OCI-LY7 (cell line): ENCODE measurements at places on chromosomes 13 and 19.

DNA sequence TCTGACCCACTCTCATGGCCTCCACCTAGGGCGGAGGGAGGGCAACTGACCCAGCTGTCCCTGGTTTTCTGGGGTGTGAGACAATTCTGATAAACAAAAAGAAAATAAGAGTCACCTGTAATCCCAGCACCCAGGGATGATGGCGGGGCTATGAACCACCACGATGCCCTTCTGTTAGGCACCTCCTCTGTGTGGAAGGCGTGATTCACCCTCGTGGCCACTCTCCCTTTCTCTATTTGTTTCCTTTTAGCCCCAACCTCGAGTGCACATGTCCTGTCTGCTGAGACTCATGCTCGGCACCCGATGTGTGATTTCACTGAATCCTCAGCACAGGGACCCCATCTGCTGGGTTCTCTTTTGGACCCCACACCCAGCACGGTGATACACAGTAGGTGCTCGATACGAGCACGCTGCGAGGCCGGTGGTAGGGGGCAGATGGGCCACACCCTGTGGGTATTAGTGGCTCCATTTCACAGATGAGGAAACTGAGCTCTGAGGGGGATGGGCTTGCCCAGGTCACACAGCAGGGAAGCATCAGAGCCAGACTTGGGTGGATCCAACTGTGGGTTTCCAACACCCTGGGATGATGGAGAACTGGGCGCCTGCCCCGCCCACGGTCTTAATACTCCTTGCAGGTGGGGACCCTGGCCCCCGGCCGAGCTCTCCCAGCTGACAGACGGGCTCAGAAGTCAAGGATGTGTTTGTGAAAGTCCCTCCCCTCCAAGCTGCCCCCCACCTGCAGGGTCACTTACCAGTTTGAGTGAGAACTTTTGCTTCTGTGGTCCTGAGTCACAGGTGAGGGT, 24.9 kb downstream of the VRK3 start:
- no peak for DNase-seq

DNA sequence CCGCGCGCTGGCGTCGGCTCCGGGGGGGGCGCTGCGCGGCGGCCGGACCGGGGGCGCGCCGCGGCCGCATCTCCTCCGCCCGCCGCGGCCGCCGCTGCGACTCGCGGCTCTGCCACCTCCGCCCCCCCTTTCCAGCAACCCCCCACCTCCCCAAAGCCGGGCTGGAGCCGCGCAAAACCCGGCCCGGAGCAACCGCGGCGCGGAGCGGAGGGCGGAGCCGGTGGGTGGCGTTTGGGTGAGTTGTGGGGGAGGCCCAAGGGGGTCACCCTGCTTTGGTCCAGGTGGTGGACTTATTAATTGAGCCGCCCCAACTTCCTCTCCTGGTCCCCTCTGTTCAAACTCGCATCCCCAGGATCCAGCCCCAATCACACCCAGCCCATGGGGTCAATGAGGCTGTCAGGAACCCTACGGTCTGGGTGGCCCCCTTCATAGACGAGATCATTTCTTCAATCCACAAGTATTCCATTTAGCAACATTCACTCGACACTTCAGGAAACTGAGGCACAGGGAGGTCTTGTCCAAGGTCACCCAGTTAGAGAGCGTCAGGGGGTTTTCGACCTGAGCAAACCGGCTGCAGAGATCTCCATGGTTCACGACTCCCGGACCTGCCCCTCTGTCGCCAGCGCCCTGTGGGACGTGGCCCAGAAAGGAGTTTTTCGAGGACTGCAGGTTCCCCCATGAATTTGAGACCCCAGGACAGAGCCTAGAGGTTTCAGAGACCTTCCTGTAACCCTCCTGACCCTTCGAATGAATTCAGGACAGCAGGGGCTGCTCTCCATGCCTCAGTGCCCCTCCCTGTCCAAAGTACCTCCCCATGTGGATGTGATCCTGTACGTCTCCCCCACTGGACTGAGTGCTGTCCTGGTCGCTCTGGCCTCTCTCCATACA, 22.4 kb upstream of the SEMA6B start:
- peak; percentile 38 for DNase-seq

GRCh38 chr19:16652854-16653253, 7.1 kb downstream of the SMIM7 start:
- DNase-seq, result no peak

DNA sequence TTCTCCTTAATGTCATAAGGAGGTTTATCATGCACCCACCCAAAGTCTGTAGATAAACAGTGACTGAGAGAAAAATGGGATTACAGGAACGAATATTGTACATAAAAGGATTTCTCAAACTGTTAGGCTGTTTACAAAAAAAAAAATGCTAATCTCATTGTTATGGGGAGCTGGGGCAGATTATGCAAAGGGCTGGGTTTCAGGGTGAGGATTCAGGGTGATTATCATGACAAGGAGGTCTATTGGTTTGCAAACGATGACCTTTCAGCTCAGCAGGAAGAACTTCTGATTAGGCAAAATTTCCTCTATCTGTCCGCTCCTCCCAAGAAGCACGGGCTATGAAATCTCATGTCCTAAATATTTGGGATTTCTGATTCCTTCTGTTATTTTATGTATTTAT, 41.4 kb downstream of the NLRP12 start:
- DNase-seq, result no peak

DNA sequence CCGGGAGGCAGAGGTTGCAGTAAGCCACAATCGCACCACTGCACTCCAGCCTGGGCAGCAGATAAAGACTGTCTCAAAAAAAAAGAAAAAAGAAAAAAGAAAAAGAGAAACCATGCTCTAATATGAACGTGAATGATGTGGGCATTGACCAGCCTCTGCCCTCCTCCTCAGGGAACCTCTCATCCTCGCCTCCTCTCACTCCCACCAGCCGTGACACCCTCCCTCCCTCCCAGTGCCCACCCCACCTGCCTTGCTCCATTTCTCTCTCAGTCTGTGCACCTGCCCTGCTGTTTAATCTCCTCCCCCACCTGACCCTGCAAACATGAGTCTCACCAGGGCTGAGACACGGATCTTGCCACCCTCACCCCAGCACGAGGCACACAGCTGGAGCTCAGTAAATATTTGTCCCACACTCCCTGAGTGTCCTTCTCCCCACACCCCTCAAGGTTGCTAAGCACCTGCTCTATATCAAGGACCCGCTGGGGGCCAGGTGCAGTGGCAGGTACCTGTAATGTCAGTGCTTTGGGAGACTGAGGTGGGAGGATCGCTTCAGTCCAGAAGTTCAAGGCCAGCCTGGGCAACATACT, 7.5 kb upstream of the BCAT2 start:
- DNase-seq, result no peak

DNA sequence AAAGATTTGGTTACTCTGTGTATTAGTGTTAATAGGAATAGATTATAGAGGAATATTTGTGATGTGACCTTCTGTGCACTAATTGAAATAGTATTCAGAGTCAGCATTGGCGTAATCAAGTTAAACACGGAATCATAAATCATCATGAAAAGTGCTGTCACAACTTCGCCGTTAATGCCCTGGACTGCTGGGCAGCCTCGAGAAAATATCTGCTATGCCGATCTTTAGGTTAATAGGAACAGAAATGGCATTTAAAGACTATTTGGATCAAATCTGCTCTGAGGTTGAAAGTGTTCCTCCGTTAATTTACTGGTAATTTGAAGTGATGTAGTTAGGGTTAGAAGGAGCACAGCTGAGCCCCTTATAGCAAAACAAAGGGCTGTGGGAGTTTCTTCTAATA, 219.0 kb downstream of the MZT1 start:
- no peak for DNase-seq

DNA sequence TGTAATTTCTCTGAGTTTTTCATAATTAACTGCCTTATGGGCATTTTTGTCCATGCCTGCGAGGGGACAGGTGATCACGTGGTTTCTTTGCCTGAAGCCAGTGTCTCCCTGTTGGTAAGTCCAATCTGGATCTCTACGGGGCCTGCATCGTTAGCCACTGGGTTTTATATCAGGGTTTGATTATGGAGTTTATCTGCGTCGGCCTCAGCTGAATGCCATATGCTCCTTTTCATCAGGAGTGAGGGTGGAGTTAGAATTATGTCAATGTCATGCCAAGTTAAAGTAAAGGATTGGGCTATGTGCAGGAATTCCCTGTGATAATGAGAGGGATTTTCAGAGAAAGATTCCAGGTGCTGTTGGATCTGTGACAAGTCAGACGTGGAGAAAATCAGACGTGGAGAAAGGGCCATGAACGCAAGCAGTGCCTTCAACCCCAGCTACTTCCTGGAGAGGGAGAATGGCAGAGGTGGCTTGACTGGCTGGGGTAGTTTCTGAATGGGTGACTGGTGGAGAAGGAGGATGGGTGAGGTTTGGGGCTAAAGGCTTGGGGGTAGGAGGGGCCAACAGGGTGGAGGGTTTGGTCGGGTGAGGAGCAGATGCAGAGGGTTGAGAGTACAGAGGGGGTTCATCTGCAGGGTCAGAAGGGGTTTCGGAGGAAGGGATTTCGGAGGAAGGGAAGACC, 24.3 kb downstream of the TMEM255B start:
- DNase-seq, result no peak

DNA sequence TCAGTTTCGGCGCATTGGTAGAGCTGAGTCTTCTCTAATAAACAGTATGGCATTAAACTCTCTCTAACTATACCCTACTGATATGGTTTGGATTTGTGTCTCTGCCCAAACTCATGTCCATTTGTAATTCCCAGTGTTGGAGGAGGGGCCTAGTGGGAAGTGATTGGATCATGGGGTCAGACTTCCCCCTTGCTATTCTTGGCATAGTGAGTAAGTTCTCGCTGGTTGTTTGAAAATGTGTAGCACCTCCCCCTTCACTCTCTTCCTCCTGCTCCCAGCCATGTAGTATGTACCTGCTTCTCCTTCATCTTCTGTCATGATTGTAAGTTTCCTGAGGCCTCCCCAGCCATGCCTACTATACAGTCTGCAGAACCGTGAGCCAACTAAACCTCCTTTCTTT, 682.7 kb upstream of the ARGLU1 start:
- DNase-seq, result no peak

DNA sequence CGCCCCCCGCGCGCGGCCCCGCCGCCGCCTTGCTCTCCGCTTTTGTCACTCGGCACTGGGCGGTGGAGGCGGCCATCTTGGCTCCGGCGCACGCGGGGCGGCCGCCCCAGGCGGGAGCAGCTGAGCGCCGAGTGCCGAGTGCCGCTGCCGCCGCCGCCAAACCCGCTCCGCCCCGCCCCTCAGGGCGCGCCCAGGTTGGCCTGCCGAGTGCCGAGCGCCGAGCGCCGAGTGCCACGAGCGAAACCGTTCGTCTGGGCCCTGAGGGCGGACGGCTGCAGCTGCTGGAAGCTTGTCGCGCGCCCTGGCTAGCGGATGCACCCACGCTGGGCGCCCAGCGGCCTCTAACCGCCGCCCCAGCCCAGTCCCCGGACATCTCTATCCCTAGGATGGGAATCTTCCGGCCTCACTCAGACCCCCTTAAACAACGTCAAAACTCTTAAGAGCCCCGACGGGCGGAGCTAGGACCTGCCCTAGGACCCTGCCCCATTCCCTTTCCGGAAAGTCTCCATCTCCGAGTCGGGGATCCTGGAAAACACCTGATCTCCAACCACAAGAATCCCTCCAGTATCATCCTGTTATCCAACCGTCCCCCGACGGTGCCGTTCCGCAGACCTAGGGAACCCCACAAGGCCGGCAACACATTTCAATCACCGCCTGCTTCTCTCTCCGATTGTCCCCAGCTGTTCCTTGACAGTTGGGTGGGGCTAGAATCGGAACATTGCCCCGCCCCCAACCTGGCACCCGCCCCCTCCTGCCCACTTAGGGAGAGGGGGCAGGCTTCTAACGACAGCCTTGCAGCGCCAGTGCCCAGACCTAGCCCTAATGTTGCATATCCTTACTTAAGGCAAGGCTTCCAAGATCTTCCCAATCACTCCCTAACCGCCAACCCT, 14.1 kb upstream of the AKAP8L start:
- peak; percentile 92 for DNase-seq

DNA sequence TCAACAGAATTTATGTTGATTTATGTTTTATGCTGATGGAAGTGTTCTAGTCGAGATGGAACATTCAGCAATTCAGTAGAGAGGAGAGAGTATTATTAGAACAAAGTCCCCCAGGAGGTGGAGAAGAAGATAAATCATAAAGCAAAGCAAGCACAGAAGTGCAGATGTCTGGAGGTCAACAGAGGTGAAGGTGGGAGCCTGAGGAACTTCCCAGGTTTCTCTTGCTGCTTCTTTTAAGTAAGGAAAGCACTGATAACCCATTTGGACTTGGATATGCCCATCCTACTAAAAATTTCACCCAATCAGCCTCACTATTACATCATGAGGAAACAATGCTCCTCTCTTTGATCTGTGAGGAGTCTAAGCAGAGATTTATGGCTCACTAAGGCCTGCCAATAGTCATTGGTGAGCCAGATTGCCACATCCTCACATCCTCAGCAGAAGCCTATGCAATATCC, 98.8 kb downstream of the EPSTI1 start:
- DNase-seq, result no peak
